ENCODE measurements at places on chromosomes 3 and 15. TPM values are rescaled to one million over a fixed set of nuclear protein-coding genes. Genes with fewer than 3 reads are reported as not detected.

WWTR1 gene
- 0.60 TPM for polyA plus RNA-seq

ACSBG1 gene
- 0.06 TPM for polyA plus RNA-seq

PATL2 gene
- 19.8 TPM for polyA plus RNA-seq

C3orf85 gene
- not detected for polyA plus RNA-seq

- H3K27ac ChIP-seq = no peak overlapping the region
- no peaks in the 10 kb centered on the region for H3K36me3 ChIP-seq
- no peak for DNase-seq
- H3K27me3 ChIP-seq = no peaks in the 10 kb centered on the region
- H3K4me3 ChIP-seq = no peak overlapping the region
These were observed 57.6 kb upstream of the RGMA start for GRCh38 chr15:93146601-93147000.

DNA sequence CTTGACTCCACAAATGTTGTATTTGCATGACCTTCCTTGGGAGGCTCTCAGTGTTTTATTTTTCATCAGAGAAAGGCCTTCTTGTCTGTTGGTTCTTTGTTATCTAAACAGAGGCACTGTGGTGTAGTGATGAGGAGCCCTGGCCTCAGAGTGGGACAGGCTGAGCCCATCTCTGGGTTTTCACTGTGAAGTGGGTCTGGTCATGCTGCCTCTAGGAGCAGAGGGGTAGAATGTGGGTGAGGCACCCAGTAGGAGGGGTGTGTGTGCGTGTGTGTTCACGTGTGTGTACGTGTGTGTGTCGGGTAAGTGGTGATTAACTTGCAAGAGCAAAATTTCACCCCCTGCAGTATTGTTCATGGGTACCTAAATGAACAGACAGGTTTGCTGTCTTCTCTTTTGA lies 14.4 kb downstream of the KLF13 start:
- H3K27me3 ChIP-seq = no peaks in the 10 kb centered on the region
- H3K36me3 ChIP-seq = peaks cover 6% of the 10 kb centered on the region
- peak overlapping the region; percentile 31 for H3K4me3 ChIP-seq
- peaks cover 100% of the 10 kb centered on the region for H3K4me1 ChIP-seq

DNA sequence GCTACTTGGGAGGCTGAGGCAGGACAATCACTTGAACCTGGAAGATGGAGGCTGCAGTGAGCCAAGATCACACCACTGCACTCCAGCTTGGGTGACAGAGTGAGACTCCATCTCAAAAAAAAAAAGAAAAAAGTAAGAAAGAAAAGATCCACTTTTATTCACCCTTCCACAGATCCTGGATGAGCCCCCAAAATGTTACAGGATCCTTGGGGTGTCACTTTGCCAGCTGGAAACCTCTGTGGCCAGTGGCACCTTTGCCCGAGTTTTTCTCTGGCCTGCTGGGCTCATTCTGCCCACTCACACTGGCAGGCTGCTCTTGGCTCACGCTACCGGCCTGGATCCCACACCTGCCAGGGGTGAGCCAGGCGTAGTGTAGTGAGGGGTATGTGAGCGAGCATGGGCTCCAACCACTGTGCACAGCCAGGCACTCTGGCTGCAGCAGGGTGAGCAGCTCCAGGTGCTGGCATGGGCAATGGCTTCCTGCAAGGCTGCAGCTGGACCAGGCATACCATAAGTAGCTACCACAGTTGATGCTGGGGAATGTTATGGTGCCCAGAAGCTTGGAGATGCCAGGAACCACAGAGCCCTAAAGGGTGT lies 57.8 kb upstream of the C15orf39 start:
- H3K4me3 ChIP-seq = peak overlapping the region; percentile 4
- H3K4me1 ChIP-seq = no peaks in the 10 kb centered on the region
- H3K27ac ChIP-seq = no peak overlapping the region
- H3K36me3 ChIP-seq = no peaks in the 10 kb centered on the region
- H3K27me3 ChIP-seq = no peaks in the 10 kb centered on the region
